Activated CD8-positive, alpha-beta memory T cell treated with anti-CD3 and anti-CD28 coated beads, Interleukin-2, amount 50 U/mL, for 48 hours (primary cell): ENCODE measurements at places on chromosomes 7 and 10.
A peak's percentile ranks its signal among the peaks of the same experiment; 100 is the strongest.

GRCh38 chr10:123462246-123462645, 203.9 kb upstream of the GPR26 start:
- no peak for DNase-seq

DNA sequence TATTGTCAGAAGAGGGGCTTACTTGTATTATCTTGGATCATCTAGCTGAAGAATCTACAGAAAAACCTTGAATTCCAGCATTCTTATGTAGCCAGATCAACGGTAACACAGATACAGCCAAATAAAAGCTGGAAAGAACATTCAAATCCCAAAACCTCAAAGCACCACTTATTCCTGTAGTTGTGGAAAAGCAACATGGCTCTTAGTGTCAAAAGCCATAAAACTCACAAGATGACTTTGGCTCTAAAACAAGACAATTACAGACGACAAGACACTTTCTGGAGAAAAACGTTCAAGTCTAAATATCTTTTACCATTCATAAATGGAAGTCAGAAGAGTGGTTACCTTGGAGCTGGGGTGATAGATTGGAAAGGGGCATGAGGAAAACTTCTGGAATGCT, 173.0 kb downstream of the HERPUD2 start:
- no peak for DNase-seq

DNA sequence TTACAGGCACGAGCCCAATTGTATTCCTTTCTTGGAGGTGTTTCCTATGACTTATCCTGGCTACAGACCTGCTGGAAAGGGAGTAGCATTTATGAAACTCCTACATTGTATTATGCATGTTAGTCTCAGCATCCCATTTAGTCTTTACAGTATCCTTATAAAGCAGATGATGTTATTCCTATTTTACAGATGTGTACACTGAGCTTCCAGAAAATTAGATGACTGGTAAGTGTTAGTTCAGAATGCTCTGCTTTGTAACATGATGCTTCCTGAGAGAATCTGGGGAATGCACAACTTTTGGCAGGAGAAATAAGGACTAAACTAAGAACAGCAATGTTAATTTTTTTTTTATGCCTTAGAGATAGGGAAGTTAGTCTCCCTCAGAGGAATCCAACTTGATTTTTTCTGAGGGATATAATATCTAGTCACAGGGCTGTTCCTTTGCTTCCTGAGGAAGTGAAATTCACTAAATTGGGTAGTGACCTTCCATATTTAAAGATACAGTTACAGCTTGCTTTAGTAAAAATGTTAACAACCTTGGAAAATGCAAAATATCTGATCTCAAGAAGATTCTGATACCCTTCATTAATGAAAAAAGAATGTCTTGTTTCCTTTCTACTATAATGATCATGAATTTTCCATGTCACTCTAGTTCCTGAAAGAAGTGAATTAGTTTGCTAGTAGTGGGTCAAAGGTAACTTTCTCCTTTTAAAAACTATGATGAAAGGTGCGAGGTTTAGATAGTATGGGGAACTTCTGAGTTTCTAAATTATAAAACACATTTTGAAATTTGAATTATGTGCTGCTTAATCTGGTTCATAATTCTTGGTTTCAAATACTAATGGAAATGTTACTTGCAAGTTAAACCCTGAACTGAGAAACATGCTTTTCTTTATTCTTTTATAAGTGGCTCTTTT, 194.0 kb upstream of the PRPS1L1 start:
- DNase-seq: no peak

- no peak for DNase-seq
These were observed 125.8 kb downstream of the ABLIM1 start for GRCh38 chr10:114532226-114532625.

DNA sequence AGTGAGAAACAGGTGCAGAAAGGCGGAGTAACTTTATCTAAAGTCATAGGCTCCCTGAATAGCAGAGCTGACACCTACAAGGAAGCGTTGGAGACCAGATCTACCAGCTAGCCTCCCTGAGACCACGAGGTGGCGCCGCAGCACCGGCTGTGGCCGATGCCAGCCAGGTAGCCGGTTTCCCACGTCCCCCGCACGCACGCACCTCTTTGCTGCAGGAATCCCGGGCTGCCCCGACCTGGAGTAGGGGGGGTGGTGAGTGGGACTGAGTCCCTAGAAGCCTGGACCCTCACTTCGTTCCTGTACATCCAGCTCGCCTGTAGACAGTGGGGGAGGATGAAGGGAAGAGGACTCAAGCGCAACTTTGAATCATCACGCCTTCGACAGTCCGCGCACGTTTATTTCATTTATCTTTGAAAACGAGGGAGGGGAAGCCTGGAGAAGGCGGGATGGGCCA, 3.7 kb downstream of the ELOVL3 start:
- DNase-seq: peak; percentile 93

DNA sequence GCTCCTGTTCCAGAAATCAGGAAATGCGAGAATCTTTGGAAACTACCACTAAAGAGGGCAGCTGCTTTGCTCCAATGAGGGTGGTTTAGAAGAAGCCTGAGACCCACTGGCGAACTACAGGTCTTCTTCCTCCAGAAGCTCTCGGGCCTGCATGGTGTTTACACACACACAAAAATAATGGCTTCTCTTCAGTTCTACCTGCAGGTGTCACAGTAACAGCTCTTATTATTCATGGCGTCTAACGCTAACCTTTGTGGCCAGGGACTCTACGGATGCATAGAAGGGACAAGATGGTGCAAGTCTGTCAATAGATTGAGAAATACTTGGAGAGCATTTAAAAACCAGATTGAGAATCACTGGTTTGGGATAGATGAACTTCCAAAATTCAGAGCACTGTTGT, 22.4 kb downstream of the GPR141 start:
- DNase-seq: no peak

DNA sequence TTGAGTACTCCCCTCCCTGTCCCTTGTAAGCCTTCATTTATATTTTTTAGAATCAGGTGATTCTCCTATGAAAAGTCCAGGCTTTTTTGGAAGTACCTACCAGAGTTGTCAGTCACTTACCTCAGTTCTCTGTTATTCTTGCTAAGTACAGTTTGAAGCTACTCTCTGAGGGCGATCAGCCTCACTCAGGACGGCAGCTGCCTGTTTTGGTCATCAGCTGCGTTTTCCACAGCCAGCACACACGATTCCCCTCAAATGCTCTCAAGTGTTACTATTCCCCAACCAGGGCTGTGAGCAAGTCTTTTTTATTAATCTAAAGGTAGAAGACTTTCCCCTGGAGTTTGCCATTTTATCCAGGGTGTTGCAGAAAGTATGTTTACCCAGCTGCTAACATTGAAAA, 328.6 kb downstream of the SUGCT start:
- no peak for DNase-seq

GRCh38 chr10:130638991-130639390, 502.8 kb downstream of the GLRX3 start:
- no peak for DNase-seq

GRCh38 chr7:140022582-140023211, 40.1 kb downstream of the PARP12 start:
- DNase-seq: no peak

DNA sequence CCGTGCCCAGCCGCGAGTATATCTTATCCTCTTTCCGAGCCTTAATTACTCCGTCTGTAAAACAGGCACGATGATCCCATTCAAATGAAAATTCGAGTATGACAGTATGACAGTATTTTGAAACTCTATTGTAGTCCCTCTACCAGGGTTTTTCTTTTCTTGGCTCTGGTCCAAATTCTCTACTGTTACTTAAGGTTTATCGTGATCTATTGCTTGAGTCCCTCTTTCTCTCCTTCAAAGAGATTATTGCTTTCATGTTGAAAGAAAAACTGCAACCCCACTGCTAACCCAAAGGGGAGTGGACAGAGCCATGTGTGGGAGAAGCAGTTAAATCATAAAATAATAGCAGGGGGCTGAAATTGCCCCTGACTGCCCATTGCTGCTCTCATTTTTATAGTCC, 1156.6 kb upstream of the AUTS2 start:
- no peak for DNase-seq

DNA sequence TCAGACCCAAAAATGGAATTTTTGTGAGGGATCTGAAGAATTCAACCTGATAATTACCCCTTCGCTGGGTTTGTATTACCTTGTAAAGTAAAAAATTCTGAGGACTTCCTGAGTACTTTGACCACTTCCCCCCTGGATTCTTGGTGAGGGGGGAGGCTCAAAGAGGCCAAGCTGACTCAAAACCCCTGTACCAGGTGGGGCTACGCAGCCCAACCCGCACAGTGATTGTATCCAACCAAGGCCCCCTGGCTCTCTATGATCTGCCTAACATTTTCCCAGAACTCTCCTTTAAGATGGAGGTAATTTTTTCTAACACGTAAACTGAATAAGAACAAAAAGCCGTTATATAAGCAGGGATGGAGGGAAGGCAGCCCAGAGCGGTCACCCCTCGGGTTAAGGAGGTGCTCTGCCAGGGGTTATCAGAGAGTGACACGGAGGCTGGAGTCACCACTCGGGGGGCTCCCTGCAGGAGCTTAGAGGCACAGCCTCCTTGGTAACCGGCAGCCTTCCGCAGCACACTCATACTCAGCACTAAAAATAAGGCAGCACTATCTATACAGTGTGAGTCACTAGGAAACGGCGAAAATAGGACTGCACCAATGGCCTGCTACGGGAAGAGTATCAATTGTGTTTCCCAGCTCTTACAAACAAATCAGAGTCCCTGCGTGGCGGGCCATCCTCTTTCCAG, 255.4 kb downstream of the ELMO1 start:
- DNase-seq: no peak

- DNase-seq: no peak
These were observed 421.1 kb upstream of the FOXK1 start for GRCh38 chr7:4260867-4261600.

DNA sequence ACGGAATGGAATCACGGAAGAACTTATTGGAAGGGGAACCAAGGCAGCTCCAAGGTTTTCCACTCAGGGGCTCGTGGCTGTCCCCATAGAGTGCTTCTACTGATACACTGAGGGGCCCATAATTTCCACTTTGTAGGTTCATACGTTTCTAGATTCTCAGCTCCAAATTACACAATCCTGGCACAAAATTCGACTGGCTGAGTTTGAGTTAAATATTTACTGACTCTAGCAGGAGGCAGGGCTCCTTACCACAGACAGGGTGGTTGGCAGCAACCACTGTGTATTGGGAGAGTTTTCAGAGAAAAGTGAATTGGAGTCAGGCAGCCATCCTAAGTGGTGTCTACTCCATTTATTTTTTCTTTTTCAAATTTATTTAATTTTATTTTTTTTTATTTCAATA, 55.4 kb upstream of the SEC61G start:
- no peak for DNase-seq

DNA sequence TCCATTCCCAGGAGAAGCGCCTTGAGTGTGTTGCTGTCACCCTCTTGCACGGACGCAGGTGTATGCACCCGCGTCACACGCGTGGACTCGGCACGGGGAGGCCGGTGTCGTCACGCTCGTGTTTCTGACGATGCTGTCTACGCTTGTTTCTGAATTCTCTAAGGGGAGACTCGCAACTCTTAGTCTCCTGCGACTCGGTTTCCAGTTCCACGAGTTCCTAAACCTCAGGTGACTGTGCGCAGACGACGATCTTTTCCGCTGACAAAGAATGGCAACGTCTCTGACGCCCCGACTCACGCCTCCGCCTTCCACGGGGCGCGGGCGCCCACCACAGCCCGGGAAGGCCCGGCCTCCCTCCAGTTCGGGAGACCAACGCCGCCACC, 579 bp downstream of the IDI1 start:
- DNase-seq: no peak

DNA sequence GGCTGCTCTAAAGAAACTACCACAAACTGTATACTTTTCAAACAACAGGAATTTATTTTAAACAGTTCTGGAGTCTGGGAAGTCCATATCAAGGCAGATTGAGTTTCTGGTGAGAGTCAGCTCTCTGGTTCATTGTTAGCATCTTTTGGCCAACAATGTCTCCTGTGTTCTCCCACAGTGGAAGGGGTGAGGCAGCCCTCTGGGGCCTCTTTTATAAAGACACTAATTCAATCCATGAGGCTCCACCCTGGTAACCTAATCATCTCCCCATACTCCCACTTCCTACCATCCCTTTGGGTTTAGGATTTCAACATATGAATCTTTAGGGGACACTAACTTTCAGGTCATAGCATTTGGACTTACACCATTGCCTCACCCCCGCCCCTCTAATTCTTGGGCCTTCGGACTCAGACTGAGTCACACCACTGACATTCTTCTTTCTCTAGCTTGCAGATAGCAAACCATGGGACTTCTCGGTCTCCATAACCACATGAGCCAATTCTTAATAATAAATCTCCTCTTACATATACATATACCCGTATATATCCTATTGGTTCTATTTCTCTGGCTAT, 64.3 kb upstream of the ANTXRL start:
- DNase-seq: no peak

- no peak for DNase-seq
These were observed 65.9 kb downstream of the FAM204A start for GRCh38 chr10:118276204-118276603.

DNA sequence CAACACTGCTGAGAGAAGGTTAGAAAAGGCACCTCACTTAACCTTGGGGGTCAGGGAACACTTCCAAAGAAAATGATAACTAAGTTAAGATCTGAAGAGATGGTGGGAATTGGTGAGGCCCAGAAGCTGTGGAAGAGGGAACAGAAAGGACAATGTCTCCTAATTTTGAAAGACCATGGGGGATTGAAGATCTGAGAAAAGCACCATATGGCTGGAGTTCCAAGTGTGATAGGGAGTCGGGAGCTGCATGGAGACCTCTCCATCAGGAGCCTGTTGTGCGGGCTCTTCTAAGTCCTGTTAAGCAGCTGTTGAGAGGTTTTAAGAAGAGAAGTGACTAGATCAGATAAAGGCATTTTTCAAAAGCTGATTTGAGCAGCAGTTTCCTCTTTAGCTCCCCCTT, 254.3 kb downstream of the CDK14 start:
- DNase-seq: no peak

DNA sequence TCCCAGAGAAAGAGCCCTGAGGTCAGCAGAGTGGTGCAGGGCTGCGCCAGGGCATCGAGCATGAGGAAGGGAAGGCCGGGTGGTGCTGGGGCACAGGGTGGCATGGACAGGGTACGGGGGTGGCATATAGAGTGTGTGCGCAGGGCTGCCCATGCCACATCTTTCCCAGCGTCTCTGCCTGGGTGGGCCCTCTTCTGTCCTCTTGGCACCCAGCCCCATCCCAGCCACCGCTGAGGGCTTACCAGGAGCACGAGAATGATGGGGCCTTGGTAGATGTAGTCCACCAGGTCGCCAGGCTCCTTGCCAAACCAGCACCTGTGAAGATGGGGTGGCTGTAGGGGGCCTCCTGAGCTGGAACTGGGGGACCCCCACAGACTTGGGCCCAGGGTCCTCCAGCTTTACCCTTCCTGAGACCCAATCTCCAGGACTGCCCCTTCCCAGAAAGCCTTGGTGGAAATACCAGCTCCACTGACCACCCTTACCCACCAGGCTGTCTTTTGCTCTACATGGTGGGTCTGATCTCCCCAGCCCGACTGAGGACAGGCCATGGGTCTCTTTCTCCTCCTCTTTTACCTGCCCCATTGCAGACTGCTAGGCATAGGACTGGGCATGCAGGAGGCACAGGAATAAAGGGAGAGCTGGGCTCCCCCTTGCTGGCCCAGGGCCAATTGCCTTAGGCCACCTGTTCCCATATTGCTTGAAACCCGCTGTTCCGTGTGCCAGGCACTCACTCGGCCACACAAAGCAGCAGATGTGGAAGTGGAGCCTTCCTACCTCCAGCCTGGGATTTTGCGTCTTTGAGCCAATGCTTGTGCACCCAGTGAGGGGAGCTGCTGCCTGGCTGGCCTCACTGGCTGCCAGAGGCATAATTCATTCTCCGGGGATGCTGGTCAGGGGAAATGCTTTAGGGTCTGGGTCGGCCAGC, 21.7 kb downstream of the CRHR2 start:
- no peak for DNase-seq
